ENCODE measurements at places on chromosomes 6 and 20.

DNA sequence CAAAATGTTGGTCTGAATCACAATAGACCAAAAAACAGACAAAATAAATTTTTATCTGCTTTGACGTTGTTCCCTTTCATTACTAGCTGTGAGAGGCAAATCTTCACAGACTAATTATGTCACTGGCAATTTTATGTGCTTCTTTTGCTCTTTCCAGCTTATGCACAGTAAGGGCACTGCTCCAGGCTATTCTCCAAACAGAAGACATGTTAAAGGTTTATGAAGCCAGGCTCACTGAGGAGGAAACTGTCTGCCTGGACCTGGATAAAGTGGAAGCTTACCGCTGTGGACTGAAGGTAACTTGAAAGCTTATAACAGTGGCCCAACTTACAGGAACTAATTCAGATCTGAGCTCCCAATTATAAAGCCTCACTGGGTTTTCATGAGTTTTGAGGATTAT lies 15.5 kb upstream of the SNRNP48 start:
- no peak for DNase-seq

- no peak for DNase-seq
Observed at GRCh38 chr6:99276747-99277146, 72.7 kb downstream of the FAXC start.

DNA sequence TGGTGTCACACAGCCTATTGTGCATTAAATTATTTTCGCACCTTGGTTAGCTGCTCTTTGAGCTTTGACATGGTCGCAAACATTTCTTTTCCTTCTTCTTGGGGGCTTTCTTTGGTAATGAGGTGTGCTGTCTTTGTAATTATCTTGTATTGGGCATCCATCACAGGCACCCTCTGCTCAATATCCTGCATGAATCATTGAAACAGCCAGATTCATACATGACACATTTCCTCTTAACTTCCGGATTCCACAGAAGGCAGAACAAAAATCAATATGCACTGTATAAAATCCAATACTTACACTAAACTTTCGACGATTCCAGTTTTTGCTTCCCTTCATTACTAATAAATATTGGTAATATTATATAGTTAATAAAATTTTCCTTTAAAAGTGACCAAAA lies 175.6 kb downstream of the SYNE1 start:
- DNase-seq: no peak

- DNase-seq: no peak
Observed at GRCh38 chr6:75196081-75196687, 9.7 kb downstream of the COL12A1 start.

DNA sequence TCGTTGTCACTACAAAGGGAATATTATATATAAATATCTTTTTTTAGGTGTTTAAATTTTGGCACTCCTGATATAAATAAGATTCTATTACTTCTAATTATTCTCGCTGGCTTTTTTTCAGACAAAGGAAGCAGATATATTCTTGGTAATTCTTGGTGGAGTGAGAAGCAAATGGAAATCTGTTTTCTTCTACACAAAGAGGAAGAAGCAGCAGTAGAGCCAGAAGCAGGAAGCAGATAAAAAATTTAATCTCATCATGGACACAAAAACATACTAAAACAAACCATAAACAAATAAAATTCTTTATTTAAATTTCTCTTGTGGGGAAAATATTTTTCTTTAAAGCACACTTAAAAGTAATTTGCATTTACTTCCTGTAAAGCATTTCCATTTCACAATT lies 3.7 kb upstream of the KIAA0319 start:
- DNase-seq: no peak

- DNase-seq: no peak
Observed at GRCh38 chr6:162964488-162965140, 236.8 kb downstream of the PACRG start.

- DNase-seq: no peak
Observed at GRCh38 chr6:126983779-126984178, 134.7 kb upstream of the RSPO3 start.

DNA sequence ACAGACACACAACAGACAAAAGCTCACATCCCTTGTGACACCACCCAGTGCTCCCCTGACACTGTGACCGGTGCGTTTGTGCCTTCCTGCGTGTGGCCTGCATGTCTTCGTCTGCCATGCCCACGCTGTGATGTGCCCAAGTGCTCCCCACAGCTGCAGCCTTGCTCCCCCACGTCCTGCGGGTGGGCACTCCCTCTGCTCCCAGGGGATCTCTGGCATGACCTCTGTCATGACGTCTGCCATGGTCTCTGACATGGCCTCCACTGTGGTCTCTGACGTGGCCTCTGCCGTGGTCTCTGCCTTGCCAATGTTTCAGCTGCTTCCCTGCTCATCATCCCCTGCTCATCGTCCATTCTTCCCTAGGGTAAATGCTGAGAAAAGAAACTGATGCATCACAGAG lies 200.9 kb downstream of the DLL1 start:
- DNase-seq: no peak

GRCh38 chr20:14919501-14920081 lies 582.2 kb upstream of the FLRT3 start:
- peak; percentile 78 for DNase-seq

DNA sequence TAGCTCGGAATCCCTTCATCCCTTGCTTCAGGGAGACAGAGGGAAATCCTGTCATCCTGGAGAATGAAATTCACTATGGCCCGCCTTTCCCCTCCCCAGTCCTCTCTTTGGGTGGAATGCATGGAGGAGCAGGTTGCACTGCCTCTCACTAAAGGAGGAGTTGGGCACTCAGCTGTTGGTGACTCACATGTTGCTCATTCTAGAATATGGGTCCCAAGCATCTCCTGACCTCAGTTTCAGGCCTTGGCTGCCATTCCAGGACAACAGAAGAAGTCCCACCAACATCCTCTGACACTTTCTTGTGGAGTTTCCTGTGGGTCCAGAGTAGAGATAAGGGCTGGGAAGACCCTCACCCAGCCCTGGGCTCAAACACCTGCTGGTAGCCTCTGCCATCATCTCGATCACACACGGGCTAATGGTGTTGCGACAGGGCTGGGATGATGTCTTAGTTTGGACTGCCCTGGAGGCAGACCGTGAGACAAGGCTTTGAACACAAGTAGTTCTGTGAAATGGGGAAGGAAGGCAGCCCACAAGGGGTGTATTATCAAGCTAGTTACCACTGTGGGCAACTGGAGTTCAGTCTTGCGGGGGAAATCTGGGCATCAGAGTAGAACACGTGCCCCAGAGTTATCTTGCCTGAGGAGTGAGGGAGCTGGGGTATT lies 52.4 kb upstream of the RNF24 start:
- no peak for DNase-seq

- DNase-seq: no peak
Observed at GRCh38 chr20:23152308-23152892, 66.3 kb upstream of the CD93 start.

DNA sequence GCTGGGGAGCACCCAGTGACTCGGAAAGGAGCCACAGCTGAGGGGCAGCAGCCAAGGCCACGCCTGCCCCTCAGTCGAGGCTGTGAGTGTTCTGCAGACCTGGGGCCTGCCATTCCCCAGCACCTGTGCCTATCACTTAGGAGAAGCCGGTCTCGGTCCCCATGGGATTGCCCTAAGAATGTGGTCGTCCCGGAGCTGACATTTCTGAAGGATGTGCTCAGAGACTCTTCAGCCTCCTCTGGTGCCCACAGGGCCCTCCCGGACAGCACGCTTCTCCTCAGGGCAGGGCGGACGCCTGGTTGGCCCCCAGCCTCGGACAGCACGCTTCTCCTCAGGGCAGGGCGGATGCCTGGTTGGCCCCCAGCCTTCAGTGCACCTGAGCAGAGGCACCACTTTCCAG lies 223.9 kb downstream of the ERMARD start:
- DNase-seq: no peak

- DNase-seq: no peak
Observed at GRCh38 chr6:114419175-114419574, 76.4 kb upstream of the HS3ST5 start.

DNA sequence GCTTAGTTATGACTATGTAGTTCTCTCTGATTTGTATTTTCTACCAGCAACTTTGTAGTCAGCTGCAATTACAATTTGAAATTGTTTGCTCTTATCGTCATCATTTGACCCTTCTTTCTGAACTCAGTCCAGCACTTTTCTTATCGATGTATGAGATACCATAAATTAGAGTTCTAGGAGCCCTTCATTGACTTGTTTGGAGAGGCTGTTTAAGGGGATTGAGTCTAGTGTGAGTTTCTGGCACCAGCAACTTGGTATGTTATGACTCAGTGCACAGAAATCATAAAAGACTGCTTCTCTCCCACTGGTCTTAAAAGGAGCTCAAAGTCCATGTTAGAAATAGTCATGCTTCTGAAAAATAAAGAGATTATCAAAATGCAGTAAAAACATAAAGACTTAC lies 190.3 kb downstream of the TENT5A start:
- DNase-seq: no peak

GRCh38 chr6:43491750-43492661 lies 14.6 kb downstream of the TJAP1 start:
- DNase-seq: no peak

DNA sequence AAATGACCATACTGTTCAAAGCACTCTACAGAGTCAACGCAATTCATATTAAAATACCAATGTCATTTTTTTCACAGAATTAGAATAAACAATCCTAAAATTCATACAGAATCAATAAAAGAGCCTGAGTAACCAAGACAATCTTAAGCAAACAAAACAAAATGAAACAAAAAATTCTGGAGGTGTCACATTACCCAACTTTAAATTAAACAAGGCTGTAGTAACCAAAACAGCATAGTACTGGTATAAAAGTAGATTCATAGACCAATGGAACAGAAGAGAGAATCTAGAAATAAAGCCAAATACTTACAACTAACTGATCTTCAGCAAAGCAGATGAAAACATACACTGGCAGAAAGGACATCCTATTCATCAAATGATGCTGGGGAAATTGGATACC lies 346.9 kb upstream of the JAG1 start:
- no peak for DNase-seq

- no peak for DNase-seq
Observed at GRCh38 chr6:126041516-126041915, 55.2 kb downstream of the TRMT11 start.

DNA sequence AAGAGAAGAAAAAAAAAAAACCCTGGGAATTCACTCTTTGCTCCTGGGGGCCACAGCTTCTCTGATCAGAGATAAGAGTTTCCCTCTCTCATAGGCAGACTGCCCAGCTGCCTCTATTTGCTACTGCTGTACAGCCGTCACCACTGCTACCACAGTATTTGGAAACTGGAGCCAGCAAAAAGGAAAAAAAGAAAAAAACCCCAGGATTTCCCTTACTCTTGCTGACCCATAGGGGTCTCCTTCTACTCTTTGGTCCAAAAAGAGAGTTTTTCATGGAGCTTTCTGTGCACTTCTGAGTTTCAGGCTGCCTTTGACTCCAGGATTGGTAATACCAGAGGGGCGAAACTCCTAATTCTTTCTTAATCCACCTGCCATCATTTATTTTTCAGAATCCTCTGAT lies 89.7 kb downstream of the MDGA1 start:
- no peak for DNase-seq

DNA sequence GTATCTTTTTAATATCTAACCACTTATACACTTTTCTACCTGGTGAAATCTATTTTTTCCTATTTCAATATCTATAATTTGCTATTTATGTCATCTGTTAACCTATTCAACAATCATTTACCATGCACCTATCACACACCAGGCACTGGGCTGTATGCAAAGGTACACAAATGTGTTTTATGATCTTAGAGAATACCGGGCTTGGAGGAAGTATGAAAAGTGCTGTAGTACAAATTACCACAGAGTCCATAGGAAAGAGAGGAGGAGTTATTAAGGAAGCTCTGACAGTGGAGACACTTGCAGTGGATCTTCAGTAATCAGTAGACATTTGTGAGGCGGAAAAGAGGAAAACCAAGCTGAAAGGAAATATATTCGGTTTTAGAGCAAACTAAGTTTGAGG lies 96.0 kb downstream of the HIVEP2 start:
- DNase-seq: no peak

- no peak for DNase-seq
Observed at GRCh38 chr20:33842346-33842745, 31.2 kb downstream of the CHMP4B start.

- DNase-seq: no peak
Observed at GRCh38 chr6:24493945-24494820, 586 bp upstream of the ALDH5A1 start.

- DNase-seq: no peak
Observed at GRCh38 chr6:53682632-53683031, 17.1 kb upstream of the KLHL31 start.

All from NCI-H1105 (cell line).